ENCODE measurements at places on chromosomes 6 and 20.

- no peak for DNase-seq
Measured at GRCh38 chr6:18663011-18663410, 275.9 kb downstream of the RNF144B start.

DNA sequence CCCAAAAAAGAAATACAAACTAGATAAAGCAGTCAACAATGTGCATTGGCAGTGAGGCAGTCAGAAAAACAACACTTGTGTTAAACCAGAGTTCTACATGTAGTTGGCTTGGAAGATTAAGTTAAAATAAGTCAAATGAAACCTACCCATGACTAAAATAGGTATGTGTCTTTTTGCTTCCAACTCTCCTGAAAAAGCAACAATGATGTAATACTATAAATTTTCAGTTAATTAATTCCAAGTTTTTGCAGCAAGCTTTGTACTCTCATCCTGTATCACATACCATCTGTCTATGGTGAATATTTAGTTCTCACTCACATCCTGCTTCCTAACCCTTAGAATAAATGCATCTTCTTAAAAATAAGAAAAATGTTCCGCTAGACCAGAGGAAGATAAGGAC, 261.5 kb downstream of the KIF16B start:
- DNase-seq, result no peak

DNA sequence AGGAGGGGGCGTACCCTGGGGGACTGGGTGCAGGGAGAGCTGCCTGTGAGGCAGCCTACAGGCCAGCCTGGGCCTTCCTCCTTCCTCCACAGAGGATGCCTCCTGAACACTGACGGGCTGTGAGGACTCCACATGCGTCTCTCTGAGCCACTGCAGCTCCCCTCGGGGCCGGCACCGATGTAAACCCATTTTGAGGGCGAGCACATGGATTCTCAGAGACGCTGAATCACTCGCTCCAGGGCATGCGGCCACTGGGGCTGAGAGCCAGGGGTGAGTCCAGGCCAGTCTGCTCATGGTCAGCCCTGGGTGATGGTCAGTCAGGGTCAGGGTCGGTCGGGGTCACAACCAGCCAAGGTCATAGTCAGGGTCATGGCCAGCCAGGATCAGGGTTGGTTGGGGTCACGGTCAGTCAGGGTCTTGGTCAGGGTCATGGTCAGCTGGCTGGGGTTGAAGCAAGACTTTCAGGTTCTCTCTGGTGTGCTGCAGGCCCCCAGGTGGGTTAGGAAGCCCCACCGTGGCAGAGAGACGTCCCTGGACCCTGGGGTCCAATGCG, 14.7 kb upstream of the RBBP8NL start:
- DNase-seq, result no peak

DNA sequence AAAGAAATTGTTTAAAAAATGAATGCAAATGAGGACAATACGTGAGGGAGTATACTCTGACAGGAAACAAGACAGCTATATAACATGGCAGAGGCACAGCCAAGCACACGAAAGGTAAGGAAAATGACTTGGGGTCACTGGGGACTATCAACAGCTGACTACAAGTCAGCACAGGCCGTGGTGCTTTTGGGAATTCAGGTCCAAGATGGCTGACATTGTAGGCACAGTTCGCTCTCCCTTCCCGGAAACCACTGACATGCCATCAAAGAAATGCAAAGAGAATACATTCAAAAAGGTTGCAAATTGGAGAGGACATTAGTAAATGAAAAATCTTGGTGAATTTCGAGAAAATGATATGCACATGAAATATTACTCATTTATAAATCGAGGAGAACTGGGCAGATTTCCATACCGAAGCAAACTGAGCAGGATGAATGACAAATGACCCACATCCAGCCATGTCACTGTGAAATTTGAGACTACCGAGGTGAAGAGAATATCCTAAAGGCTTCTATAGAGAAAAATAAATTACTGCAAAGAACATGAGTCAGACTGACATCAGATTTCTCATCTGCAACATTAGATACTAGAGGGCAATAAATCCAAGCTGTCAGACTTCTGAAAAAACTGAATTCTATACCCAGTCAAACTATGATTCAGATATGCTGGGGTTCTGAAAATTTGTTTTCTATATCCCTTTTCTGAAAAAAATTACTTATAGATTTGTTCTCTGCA, 391.1 kb downstream of the BTBD9 start:
- DNase-seq, result peak; percentile 22

DNA sequence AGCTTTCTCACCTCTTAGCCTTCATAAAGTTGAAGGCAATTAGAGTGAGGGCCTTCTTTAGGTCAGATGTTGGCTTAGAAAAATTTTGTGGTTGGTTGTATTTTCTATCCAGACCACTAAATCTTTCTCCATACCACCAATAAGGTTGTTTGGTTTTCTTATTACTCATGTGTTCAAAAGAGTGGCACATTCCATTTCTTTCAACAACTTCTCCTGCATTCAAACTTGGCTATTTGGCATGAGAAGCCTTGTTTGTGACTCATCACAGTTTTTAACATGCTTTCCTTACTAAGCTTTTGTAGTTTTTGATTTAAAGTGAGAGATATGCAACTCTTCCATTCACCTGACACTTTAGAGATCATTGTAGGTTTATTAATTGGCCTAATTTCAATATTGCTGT, 949.6 kb downstream of the TBC1D32 start:
- DNase-seq, result no peak

- no peak for DNase-seq
Measured at GRCh38 chr20:12270863-12271262, 353.2 kb downstream of the BTBD3 start.

DNA sequence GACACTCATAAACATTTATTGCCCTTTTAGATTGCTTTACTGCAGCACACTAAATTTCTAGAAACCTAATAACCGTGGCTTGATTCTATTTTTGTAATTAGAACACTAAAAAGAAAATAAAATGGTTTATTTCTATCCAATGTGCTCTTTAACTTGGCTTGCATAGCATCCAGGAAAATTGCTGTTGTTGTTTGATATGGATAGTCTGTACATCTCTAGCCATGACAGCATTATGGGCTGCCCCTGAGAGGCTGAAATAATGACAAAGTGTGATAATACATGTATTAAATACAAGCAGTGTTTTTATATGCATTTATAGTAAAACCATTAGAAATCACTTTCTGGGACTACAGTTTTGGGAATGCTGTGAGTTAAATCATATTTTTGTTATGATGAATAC, 472.5 kb downstream of the EPM2A start:
- DNase-seq, result no peak

GRCh38 chr6:52522655-52523054, 54.2 kb downstream of the TRAM2 start:
- DNase-seq, result no peak

DNA sequence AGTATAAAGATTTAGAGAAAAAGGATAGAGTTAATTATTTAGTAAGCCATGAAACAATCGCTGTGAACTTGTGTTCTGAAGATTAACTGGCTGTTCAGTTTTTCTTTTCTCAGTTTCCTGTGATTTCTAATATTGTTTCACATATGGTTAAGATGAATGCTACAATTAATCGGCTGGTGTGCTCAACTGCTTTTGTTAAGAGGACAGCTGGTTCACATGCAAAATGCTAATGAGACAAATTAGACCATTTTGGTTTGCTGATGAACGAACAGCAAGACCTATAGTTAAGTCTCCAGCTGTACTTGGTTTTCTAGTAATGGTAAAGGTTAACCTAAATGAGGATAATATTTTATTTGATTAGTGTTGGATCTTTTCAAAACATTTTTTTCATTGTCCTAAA, 10.8 kb upstream of the NHSL1 start:
- DNase-seq, result no peak

- DNase-seq, result no peak
Measured at GRCh38 chr6:169933839-169934698, 182.6 kb downstream of the ERMARD start.

GRCh38 chr6:43766964-43767461, 3.0 kb upstream of the VEGFA start:
- no peak for DNase-seq

GRCh38 chr6:121835662-121836061, 400.2 kb downstream of the GJA1 start:
- no peak for DNase-seq

- DNase-seq, result no peak
Measured at GRCh38 chr20:53428996-53429395, 164.6 kb downstream of the ZNF217 start.

- no peak for DNase-seq
Measured at GRCh38 chr6:107202876-107203468, 87.7 kb upstream of the BEND3 start.

GRCh38 chr20:36607586-36608387, 2.2 kb downstream of the RAB5IF start:
- DNase-seq, result no peak

DNA sequence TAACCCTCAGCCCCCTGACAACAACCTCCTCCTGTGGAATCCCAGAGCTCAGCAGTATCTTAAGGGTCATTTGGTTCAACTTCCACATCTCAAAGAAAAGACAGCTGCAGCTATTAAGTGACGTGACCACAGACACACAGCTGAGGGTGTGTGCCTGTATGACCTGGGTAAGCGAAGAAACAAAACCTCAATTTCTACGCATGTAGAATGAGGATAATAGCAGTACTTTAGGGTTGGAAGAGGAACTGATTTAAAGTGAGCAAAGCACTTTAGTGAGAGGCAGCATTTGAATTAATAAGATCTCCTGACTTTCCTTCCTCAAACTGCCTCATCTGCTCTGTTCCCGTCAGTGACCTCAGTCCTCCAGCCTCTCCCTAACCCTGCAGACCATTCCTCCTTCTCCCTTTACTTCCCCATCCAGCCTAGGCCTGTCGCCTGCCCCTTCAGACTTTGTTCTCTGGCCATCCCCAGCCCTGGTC, 6.8 kb upstream of the ARMC2 start:
- DNase-seq, result no peak

GRCh38 chr6:29789176-29789575, 38.4 kb upstream of the HLA-G start:
- DNase-seq, result no peak

GRCh38 chr6:17716221-17716620, 9.5 kb upstream of the NUP153 start:
- no peak for DNase-seq
